ENCODE measurements at places on chromosomes 5 and 9. TPM values are rescaled to one million over a fixed set of nuclear protein-coding genes. Genes with fewer than 3 reads are reported as not detected.

ACTBL2 gene
- not detected for total RNA-seq

DNA sequence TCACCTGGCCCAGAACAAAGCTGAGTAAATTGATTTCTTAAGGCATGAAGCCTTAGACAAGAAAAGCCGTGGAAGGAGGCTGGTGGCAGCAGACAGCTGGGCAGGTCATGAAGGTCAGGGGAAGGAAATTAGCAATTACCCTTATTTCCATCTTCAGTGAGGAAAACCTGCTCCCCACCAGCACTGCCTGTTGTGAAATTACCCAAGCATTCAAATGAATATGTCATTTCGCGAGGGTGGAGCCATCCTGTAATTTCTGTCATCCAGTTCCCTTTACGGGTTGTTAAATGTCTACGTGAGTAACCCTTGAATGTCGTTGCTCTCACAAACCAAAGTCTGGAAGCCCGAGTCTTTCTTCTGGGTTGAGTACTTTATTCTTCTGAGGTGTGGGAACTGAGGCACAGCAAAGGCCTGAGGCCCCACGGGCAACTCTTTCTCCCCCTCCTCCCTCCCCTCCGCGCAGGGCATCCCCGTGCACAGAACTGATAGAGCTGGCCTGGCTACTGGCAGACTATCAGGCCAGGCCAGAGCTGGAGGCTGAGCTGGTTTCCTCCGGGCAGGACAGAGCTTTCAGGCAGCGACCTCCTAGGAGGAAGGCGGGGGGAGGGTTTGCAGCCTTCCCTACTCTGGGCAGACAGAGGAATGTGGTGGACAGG is 22.0 kb upstream of the AK3 start:
- H3K36me3 ChIP-seq: no peaks in the 10 kb centered on the region
- H3K4me1 ChIP-seq: peaks cover 11% of the 10 kb centered on the region
- peak overlapping the region; percentile 64 for H3K27ac ChIP-seq
- peak overlapping the region; percentile 69 for H3K4me3 ChIP-seq
- DNase-seq: no peak

GRCh38 chr5:173496883-173497255 is 119.6 kb downstream of the BOD1 start:
- no peaks in the 10 kb centered on the region for H3K4me1 ChIP-seq
- H3K27me3 ChIP-seq: no peaks in the 10 kb centered on the region
- no peak overlapping the region for H3K27ac ChIP-seq
- H3K4me3 ChIP-seq: no peak overlapping the region

DNA sequence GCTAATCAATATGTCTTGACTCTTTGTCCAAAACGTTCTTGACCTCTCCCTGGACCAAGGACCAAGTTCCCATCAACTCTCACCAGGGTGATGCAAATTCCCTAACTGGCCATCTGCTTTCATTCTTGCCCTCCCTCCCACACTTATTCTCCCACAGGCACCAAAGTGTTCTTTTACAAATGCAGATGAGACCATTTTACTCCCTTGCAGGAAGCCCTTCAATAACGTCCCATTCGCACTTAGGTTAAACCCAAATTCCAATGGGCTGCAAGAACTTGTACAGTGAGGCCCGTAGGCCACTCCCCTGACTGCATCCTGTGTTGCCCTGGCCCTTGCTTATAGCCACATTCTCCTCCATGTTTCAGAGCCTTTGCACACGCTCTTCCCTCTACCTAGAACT is 7.3 kb downstream of the ARAP3 start:
- H3K27me3 ChIP-seq: no peaks in the 10 kb centered on the region
- DNase-seq: no peak
- H3K4me1 ChIP-seq: no peaks in the 10 kb centered on the region
- H3K36me3 ChIP-seq: no peaks in the 10 kb centered on the region
- H3K27ac ChIP-seq: no peak overlapping the region
- no peak overlapping the region for H3K4me3 ChIP-seq

- no peaks in the 10 kb centered on the region for H3K4me1 ChIP-seq
- no peaks in the 10 kb centered on the region for H3K36me3 ChIP-seq
- H3K27me3 ChIP-seq: no peaks in the 10 kb centered on the region
- DNase-seq: no peak
- H3K4me3 ChIP-seq: no peak overlapping the region
- no peak overlapping the region for H3K27ac ChIP-seq
These were observed 234.0 kb upstream of the GRAMD2B start for GRCh38 chr5:126189231-126189630.

DNA sequence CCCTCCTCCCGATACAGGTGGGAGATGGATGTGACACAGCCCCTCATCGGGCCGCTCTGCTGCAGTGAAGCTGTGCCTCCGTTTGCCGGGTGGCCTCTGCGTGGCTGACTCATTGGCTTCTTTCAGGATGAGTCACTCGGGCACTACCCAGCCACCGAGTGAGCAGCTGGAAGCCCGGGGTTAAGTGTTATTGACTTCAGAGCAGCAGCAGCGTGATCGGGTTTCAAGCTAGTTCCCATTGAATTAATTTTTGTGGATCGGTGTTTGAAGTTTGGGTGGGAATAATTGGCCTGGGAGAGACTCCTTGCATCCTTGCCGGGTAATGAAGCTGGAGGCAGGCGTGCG is 266.4 kb upstream of the IRX4 start:
- H3K27me3 ChIP-seq: peaks cover 6% of the 10 kb centered on the region
- H3K4me3 ChIP-seq: no peak overlapping the region
- DNase-seq: no peak
- H3K36me3 ChIP-seq: no peaks in the 10 kb centered on the region
- no peak overlapping the region for H3K27ac ChIP-seq

- no peaks in the 10 kb centered on the region for H3K27me3 ChIP-seq
- H3K4me1 ChIP-seq: peaks cover 92% of the 10 kb centered on the region
- H3K36me3 ChIP-seq: no peaks in the 10 kb centered on the region
- DNase-seq: no peak
These were observed 5.8 kb downstream of the MACROH2A1 start for GRCh38 chr5:135393229-135393628.

DNA sequence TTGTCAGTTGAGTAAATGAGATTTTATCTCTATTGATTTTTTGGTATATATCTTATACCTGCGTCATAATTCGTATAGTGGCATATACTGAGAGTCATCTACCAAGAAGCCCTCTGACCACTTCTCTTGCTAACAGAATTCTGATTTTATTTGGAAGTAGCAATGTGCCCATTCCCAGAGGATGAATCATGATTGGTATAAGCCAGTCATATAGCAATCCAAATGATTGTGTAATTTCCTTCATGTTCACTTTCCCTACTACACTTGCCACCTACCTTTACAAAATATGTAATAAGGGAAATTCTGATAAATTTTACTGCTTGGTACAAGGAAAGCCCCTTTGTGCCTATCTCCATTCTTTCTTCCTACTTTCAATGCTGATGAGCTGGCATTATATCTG is 16.1 kb upstream of the ZNF462 start:
- H3K27me3 ChIP-seq: no peaks in the 10 kb centered on the region
- no peaks in the 10 kb centered on the region for H3K36me3 ChIP-seq
- no peak for DNase-seq

GRCh38 chr5:143806579-143806978 is 5.4 kb upstream of the HMHB1 start:
- H3K36me3 ChIP-seq: no peaks in the 10 kb centered on the region
- H3K27me3 ChIP-seq: peaks cover 6% of the 10 kb centered on the region
- no peak overlapping the region for H3K27ac ChIP-seq
- peaks cover 8% of the 10 kb centered on the region for H3K4me1 ChIP-seq

DNA sequence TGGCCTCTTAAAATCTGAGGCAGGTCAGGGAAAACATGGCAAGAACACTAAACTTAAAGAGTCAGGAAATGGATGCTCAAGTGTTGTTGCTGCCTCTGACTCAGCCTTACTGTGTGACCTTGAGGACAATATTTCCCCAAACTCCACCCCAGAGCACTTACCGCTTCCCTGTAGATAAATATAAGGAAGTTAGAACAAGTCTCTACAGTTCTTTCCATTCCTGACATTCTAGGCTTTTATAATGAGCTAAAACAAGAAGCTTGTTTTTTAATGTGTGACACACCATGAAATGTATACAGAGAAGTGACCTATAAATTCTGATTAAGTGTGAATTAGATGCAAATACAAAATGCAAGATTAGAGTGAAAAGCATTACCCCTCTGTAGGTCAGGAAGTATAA is 129.3 kb downstream of the GRIA1 start:
- no peak overlapping the region for H3K4me3 ChIP-seq
- no peak for DNase-seq
- no peaks in the 10 kb centered on the region for H3K27me3 ChIP-seq
- no peaks in the 10 kb centered on the region for H3K36me3 ChIP-seq

GRCh38 chr5:127335381-127335780 is 44.8 kb downstream of the MEGF10 start:
- no peak overlapping the region for H3K4me3 ChIP-seq
- no peak for DNase-seq
- no peak overlapping the region for H3K27ac ChIP-seq
- no peaks in the 10 kb centered on the region for H3K36me3 ChIP-seq
- peaks cover 16% of the 10 kb centered on the region for H3K27me3 ChIP-seq
- H3K4me1 ChIP-seq: no peaks in the 10 kb centered on the region

DNA sequence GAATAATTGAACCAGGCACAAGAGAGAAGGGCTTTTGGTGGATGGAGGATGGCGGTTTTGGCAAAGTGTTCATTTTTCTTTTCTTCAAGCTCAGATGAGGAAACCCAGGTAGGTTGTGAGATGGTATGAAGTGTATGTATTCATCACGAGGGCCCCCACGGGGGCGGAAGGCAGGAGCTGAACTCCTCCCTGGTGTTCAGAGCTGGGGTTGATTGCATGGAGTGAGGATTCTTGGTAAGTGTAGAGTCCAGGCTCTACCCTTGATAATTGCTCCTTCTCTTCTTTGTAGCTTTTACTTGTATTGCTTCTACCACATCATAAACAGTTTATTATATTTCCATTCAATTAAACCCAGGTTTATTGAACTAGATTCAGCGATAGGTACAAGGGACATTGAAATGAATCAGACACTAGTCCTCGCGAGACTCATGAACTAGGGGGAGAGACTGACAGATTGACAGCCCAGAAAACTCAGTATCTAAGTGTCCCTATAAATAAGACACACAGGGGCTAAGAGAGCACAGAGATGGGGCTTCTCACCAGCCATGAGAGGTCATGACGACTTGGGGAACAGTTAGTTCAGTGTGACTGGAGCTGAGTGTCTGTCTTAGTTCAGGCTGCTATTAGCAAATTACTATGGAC is 116.7 kb upstream of the KLF4 start:
- H3K4me3 ChIP-seq: no peak overlapping the region
- H3K4me1 ChIP-seq: no peaks in the 10 kb centered on the region
- H3K36me3 ChIP-seq: no peaks in the 10 kb centered on the region
- no peak for DNase-seq
- H3K27ac ChIP-seq: no peak overlapping the region

- no peak for DNase-seq
- H3K27ac ChIP-seq: no peak overlapping the region
- no peaks in the 10 kb centered on the region for H3K36me3 ChIP-seq
- H3K4me1 ChIP-seq: no peaks in the 10 kb centered on the region
- no peak overlapping the region for H3K4me3 ChIP-seq
These were observed 9.9 kb upstream of the ANGPTL2 start for GRCh38 chr9:127132375-127132774.
